NCI-H524 treated with DMSO at 0.1 percent for 48 hours (cell line): ENCODE measurements at places on chromosomes 12 and 14.

- DNase-seq = no peak
Measured at GRCh38 chr14:77985211-77985615, 185.0 kb upstream of the NRXN3 start.

DNA sequence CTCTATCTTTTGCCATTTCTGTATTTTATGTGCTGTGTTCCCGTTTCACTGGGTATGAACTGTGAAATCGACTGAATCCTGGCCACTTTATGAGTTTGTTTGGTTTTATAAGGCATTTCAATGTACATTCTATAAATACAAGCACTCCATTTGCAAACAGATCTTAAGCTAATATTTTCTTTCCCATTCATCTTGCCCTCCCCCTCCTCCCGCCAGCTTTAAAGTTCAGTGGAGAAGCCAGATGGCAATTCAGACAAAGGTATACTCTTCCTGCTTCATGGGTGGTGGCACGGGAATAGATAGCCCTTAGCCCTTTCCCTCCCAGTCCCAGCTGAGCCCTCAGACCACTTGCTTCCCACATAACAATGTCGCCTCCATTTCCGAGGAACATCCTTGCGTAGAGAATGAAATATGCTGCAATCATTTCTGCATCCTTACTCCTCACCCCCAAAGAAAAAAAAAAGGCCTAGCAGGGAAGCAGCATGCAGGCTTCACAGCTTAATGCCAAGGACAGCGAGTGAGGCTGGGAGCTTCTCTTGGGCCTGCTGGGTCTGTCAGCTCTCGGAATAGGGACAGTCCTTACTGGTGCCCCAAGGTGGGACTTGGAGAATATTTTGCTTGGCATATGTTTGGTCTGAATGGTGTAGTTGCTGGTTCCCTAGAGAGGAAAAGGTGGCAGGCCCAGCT is 52.8 kb upstream of the SRSF5 start:
- DNase-seq = peak; percentile 73

DNA sequence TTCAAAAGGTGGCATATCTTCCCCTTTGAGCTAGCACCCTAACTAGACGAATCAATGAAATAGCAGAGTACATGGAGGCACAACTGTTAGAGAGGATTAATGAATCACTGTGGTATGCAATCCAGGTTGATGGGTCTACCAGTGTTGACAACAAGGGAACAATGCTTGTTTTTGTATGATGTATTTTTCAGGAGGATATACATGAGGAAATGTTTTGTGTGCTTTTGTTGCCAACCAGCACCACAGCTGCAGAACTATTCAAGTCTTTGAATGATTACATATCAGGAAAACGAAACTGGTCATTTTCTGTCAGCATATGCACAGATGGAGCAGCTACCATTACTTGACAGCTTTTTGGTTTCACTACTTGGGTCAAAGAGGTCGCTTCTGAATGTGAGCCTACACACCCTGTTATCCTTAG is 142.6 kb downstream of the GPHN start:
- DNase-seq = no peak

GRCh38 chr12:54579258-54579657 is 9.2 kb downstream of the PPP1R1A start:
- no peak for DNase-seq

DNA sequence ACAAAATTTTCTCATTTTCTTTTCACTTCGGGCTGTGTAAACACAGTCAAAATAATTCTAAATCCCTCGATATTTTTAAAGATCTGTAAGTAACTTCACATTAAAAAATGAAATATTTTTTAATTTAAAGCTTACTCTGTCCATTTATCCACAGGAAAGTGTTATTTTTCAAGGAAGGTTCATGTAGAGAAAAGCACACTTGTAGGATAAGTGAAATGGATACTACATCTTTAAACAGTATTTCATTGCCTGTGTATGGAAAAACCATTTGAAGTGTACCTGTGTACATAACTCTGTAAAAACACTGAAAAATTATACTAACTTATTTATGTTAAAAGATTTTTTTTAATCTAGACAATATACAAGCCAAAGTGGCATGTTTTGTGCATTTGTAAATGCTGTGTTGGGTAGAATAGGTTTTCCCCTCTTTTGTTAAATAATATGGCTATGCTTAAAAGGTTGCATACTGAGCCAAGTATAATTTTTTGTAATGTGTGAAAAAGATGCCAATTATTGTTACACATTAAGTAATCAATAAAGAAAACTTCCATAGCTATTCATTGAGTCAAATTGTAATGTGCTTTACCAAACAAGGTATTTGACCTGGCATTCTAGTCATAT is 4.8 kb downstream of the CDKN1B start:
- DNase-seq = no peak

- DNase-seq = no peak
Measured at GRCh38 chr14:58972233-58973017, 216.0 kb upstream of the DAAM1 start.

DNA sequence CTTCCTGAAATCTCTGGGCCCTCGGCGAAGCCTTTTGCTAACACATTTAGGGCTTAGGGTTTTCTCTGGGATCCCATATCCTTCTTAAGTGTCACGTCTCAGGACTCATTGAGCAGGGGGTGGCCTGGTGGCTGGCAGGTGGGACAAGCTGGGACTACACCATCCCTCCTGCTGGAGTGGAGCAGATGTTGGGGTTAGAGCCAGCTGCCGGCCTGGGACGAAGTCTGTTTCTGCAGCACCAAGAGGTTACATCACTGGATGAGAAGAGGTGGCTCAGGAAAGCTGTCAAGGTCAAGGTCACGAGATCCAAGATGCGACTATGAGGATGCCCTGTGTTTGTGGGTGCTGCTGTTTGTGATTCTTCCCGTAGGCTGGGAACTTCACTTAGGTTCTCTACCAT is 16.3 kb downstream of the SMCO2 start:
- DNase-seq = peak; percentile 77

- no peak for DNase-seq
Measured at GRCh38 chr14:93186466-93186865, 1.3 kb downstream of the LYSET start.

GRCh38 chr12:2292560-2292959 is 239.8 kb downstream of the CACNA1C start:
- DNase-seq = no peak

- DNase-seq = no peak
Measured at GRCh38 chr12:127293507-127294310, 973.3 kb upstream of the TMEM132C start.

DNA sequence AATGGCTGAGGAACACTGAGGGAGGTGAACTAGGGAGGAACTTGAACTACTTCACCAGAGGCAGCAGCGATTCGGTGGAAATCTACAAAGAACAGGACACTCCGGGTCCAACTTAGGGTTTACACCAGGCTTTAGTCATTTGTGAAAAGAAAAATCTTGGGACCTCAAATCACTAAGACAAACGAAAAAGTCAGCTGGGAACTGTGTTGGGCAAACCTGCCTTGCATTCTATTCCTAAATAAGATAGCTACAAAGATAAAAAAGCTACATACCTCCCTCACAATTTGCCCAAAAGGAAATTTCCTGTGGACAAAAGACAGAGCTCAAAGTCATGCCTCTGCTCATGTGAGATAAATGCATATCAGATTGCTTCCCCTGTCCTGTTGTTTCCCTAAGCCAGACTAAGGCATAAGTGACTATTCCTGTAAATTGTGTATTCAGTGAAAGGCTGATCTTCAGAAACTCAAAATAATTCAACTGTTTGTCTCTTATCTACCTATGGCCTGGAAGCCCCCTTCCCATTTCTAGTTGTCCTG is 106.6 kb downstream of the APAF1 start:
- DNase-seq = no peak

GRCh38 chr14:67892466-67893100 is 73.0 kb downstream of the RAD51B start:
- DNase-seq = no peak

- DNase-seq = no peak
Measured at GRCh38 chr14:38605193-38606114, 349.6 kb upstream of the CLEC14A start.

- DNase-seq = no peak
Measured at GRCh38 chr12:2673966-2674810, 120.6 kb upstream of the FKBP4 start.

- no peak for DNase-seq
Measured at GRCh38 chr12:131700271-131700670, 10.6 kb upstream of the SFSWAP start.

DNA sequence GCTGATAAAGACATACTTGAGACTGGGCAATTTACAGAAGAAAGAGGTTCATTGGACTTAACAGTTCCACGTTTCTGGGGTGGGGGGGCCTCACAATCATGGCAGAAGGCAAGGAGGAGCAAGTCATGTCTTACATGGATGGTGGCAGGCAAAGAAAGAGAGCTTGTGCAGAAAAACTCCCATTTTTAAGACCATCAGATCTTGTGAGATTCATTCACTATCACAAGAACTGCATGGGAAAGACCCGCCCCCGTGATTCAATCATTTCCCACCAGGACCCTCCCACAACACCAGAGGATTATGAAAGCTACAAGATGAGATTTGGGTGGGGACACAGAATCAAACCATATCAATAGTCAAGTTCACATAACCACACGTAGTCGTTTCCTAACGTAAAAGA is 85.5 kb downstream of the USP15 start:
- DNase-seq = no peak

DNA sequence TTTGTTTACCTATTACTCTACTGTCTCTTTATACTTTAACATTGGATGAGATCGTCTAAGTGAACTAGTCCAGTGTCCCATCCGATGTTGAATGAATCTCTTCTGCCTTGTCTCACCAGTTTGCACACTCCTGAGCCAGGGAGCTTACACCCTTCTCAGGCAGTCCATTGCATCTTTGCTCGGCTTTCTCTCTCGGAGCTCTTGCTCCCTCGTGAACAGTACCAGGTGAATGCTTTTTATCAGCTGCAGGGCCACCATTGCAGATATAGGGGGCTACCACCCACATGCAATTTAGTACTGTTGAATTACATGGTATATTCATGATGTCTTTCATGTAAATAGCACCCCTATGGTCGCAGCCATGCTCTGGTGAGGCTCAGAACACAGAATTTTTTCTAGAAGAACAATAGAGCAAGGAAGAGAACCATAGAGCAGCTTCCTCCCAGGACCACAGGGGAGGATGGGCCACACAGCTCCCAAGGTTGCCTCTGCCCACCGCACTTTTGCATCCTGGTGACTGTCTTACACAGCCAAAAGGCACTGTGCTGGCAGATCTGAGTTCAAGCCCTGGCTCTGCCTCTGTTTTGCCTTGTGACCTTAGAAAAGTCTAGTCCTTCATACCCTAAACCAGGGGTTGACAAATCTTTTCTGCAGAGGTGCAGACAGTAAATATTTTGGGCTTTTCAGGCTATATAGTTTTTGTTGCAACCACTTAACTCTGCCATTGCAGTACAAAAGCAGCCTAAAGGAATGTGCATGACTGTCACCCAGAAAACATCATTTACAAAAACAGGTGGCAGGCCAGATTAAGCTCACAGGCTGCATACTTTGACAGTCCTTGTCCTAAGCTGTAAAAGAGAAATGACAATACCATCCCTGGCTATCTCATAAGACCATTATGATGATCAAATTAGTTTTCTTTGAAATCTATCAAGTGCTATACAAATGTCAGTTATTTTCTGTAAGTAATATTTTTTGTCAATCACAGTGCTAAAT is 35.4 kb downstream of the PLEKHG7 start:
- DNase-seq = no peak

DNA sequence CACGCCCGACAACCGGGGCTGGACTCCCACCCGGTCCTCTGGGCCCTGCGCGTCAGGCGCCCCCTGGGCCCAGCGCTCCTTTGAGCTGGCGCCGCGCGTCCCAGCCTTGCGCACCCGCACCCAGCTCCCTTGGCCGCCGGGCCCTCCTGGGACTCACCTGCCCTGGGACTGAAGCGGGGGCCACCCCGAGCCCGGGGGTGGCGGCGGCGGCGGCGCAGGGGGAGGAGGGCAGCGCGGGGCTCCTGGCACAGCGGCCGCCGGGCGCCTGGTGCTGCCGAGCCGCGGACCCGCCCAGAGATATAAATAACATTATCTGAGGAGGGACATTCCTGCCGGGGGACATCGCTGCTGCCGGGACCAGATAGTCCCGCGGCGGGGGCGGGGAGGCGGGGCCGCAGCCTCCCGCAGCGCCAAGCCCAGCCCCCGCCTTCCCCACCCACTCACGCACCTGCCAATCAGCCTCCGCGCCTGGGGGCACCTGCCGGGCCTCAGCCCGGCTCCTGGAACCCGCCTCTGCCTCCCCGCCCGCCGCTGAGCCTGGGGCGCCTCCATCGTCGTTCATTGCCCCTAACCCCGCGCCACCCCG is at the start of gene SPTB:
SPTB (minus strand) TSS at position 273 of the 586 bp plus-strand sequence. CDS start 56,813 bp downstream, outside the sequence.
- no peak for DNase-seq

DNA sequence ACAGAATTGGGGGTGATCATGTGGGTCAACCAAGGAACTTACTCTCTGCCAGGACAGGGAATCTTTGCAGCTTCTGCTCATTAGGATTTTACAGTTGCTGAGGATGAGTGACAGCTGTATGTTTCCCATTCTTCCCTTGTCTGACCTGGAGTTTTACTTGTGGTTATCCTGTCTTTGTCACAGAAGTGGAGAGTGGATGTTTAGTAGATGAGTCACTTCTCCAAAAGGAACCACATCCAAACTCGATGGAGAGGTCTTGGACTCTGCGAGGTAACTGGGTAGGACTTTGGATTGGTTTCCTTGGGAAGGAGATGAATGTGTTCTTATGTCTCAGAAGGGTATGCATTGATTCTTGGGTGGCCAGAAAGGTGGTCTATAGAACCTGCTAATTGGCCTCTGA is 53.8 kb upstream of the USP44 start:
- no peak for DNase-seq

DNA sequence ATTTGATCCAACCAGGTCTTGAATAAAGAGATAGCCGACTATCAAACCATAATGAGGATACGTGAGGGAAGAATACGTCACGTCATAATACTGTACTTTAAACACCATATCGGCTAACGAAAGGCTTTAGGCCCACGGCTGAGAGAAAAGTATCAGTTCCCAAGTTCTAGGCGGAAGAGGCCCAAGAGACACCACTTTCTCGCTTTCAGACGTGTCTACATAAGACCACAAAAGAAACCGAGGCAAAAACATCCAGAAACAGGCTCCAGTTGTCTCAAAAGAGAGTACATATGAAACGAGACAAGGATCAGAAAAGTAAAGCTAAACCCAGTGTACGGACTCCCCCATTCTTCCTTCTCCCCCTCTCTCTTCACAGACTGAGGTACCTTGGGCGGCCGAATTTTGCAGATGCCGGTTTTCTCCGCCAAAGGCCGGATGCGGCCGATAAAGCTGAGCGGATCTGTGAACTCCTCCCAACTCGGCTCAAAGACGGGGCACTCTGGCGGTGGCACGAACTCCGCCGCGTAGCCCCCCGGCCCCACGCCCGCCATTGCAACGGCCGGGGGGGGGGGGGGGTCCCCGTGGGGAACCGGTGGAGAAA is 479 bp downstream of the KDM5A start:
- DNase-seq = no peak
